ENCODE measurements at places on chromosomes 13 and 19.
A peak's percentile ranks its signal among the peaks of the same experiment; 100 is the strongest.

- no peak for DNase-seq
Measured at GRCh38 chr13:102091231-102091630, 310.6 kb downstream of the FGF14 start.

- no peak for DNase-seq
Measured at GRCh38 chr19:13428352-13428751, 77.9 kb downstream of the CACNA1A start.

GRCh38 chr19:29118389-29118788 lies 94.6 kb downstream of the UQCRFS1 start:
- no peak for DNase-seq

- no peak for DNase-seq
Measured at GRCh38 chr19:18591735-18592385, 3.3 kb downstream of the REX1BD start.

- DNase-seq, result no peak
Measured at GRCh38 chr19:6076291-6076665, 34.0 kb downstream of the RFX2 start.

- peak; percentile 75 for DNase-seq
Measured at GRCh38 chr19:12801466-12802266, at the start of the genes PRDX2 and THSD8. TSS of gene PRDX2 (minus strand) at chr19:12801800. CDS start at chr19:12801261, 539 bp downstream. TSS of gene THSD8 (plus strand) at chr19:12802069. CDS start at chr19:12802072, 3 bp downstream.

GRCh38 chr13:33218426-33218825 lies 67.1 kb downstream of the STARD13 start:
- no peak for DNase-seq

- no peak for DNase-seq
Measured at GRCh38 chr13:26133286-26133685, 81.5 kb upstream of the SHISA2 start.

DNA sequence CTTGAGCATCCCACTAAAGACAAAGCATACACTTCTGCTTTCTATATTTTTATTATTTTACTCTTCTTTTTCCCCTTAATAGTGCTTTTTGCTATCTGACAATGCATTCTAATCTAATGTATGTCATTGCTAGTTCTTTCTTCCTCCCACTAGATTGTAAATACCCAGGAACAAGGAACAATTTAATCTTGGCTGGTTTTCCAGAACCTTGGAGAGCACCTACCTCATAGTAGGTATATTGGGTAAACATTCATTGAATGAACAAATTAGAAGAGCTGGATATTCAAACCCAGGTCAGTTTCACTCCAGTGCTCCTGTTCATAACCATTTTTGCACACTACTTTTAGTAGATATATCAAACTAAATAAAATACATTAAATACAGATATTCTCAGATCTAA lies 1617.6 kb upstream of the SLC10A2 start:
- DNase-seq, result no peak

DNA sequence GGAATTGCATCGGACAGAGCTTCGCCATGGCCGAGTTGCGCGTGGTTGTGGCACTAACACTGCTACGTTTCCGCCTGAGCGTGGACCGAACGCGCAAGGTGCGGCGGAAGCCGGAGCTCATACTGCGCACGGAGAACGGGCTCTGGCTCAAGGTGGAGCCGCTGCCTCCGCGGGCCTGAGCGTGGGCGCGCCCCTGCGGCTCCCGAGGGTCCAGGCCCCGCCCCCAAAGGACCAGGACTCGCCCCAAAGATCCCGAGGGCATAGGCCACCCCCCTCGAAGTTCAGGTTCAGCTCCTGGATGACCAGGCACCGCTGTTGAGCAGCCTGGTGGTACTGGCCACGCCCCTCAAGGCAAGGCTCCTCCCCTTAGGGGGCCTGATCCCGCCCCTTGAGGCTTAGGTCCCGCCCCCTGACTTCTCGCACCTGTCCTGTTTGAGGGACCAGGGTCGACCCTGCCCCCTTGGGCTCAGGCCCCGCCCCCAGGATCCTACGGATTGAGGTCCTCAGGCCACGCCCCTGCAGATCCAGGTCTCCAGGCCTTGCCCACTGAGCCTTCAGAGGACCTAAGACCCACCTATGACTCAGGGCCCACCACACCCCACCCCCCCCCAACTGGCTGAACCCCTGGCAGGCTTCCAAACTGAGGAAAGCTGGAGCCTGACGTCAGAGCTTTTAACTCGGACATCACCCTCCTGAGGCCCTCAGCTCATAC lies 43.1 kb downstream of the CYP4F22 start:
- peak; percentile 61 for DNase-seq

DNA sequence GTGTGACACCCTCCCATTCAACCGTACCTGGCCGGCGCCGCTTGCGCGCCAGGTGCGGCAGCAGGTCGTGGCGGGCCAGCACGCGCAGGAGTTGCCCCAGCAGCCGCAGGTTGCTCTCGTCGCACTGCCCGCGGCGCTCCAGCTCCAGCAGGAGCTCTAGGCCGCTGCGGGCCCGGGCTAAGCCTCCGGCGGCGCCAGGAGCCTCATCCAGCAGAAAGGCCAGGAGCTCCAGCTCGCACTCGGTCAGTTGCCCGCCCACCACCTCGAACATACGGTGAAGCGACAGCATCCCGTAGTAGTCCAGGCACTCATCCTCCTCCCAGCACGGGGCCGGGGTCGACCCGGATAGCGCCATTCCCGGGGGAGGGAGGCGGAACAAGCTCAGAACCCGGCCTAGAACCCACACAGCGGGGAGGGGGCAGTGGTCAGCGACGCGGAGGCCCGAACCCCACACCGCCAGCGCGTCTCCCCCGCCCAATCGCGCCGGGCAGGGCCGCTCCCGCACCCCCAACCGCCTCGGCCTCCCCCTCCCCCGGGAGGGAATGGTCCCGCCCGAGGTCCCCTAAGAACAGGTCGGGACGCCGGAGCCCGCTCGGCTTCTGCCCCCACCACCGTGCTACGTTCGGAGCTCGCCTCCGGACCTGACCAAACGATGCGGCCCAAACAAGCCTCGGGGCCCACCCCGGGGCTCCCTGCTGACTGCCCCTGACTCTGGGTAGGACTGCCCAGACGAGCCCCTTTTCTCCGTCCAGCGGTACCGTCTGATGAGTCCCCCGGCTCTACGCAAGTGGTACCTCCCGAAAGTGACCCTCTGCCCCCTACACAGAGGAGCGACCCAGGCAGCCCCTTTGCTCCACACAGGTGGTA lies 591 bp downstream of the DEDD2 start:
- peak; percentile 8 for DNase-seq

- DNase-seq, result no peak
Measured at GRCh38 chr19:5818594-5818993, 13.7 kb downstream of the NRTN start.

DNA sequence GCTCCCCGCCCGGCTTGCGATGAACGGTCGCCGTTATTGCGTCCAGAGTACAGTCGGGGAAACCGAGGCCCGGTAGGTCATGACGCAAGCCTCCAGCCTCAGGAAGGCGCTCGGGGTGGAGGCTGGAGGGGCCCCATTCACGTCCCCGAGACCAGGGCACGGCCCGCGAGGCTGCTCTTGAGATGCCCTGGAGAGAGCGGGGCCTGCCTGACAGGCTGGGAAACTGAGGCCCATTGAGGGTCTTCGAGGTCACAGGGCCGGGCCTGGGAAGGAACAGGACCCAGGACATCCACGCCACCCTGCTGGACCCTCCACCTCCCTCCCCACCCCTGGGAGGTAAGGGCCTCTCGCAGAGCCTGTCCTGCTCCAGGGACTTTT lies 367 bp downstream of the NDUFS7 start:
- DNase-seq, result no peak

DNA sequence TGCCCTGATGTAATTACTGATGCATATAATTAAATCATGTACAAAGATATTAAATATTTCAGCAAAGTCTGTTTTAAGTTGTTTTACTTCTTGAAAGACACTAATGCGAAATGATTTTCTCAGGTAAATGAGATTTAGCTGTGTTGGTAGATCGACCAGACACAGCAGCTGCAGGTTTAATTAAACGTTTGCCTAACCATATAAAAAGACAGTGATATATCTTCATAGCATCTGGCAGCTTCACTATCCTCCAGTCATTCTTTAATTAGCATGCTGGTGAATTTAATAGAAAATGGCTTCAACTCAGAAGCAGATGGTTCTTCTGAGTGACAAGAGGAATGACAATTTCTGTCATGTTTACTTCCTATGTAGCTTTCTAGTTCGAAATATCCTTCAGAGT lies 69.3 kb downstream of the NHLRC3 start:
- DNase-seq, result no peak

GRCh38 chr13:95536632-95537241 lies 15.8 kb upstream of the CLDN10 start:
- DNase-seq, result no peak

DNA sequence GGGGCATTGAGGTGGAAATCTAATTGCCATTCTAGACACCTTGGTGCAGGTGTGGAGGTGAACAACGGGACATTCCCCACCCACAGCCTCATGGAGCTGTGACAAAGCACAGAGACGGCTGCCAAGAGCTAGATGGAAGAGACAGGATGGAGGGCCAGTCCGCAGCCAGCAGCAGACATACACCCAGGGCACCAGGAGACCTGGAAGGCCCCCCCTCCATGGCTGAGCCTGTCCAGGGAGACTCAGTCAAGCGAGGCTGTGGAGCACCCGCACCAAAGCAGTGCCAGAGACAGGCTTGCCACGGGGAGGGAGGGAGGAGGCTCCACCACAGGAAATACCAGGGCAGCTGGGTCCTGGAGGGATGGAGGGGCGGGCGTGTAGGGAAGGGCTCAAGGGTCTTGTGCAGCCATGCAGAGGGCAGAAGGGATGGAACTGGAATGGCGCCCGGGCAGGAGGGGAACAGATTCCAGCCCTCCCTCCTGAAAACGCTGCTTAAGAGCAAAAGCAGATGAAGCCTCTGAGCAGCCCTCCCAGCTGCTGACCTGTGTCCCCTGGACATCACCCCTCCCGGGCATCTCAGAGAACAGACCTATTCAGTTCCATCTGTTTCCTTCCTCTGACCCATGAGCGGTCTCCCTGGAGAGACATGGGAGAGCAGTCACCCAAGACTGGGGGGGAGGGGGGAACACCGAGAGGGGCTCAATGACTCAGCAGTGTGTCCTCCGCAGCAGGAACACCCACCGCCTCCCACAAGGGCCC lies 14.4 kb downstream of the EPS15L1 start:
- DNase-seq, result no peak

DNA sequence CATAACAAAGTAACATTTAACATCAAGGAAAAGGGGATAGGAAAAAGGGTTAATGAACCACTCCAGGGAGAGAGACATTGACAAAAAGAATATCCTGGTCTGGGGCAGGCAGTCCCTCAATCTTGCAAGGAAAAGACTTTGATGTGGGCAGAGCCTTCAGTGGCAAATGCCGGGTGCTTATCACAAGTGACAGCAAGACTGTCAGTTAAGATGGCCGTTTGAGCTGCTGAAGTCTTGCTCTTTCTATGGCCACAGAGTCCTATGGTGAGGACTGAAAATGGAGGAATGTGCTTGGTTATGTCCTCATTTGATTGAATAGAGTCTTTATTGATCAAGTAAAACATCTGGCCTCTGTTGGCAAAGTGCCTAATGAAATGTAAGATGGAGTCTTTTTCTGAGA lies 112.1 kb downstream of the B3GLCT start:
- DNase-seq, result no peak
